LHCN-M2 (cell line): ENCODE measurements at places on chromosomes 7 and 10. TPM values are rescaled to one million over a fixed set of nuclear protein-coding genes. Genes with fewer than 3 reads are reported as not detected.

EPO gene
- 0.11 TPM in 1 of 2 replicates, not detected in the other for total RNA-seq

MEOX2 gene
- total RNA-seq = 0.06 TPM in 1 of 2 replicates, not detected in the other

PTF1A gene
- total RNA-seq = not detected in 2 replicates

DNA sequence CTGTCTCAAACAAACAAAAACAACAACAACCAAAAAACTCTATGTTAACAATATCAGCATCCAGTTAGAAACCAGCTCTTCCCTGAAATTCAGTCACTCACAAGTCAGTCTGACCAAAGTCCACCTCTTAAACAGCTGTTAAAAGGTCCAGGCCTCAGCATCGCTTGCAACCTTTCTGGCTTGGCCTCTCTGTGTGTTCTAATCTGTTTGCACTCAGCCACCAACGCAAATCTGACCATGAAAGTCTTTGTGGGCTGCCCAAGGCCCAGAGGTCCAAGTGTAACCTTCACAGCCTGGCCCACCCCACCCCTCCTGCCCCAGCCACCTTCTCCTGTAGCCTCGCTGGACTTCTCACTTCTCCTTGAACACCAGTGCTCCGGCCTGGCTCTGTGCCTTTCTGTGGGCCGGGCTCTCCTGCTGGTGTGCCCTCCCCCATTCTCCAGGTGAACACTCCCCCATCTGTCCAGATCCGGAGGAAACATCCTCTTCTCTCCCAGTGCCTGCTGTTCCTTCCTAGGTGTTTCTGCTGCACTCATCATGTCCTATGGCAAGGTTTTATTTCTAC is 72.2 kb upstream of the EFCAB10 start:
- no peak for DNase-seq

DNA sequence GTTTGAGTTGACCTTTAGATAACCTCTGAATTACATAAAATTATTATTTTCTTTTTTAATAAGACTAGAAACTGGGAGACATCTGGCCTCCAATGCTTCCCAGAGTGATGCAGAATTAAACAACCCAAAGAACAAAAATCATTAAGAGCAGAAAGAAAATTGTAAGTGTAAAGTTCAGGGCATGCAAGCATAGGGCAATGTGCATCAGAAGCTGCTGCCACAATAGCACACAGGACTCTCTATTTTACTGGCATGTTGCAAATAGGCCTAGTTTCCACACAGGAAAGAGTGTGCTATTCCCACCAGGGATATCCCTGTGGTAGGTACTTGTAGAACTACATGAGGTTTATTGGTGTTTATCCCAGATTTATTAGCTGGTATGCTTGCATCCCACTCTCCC is 20.5 kb upstream of the STEAP2 start:
- no peak for DNase-seq
